Renal cortical epithelial cell (primary cell): ENCODE measurements at places on chromosomes 2 and 18. TPM values are rescaled to one million over a fixed set of nuclear protein-coding genes. Genes with fewer than 3 reads are reported as not detected.

DNA sequence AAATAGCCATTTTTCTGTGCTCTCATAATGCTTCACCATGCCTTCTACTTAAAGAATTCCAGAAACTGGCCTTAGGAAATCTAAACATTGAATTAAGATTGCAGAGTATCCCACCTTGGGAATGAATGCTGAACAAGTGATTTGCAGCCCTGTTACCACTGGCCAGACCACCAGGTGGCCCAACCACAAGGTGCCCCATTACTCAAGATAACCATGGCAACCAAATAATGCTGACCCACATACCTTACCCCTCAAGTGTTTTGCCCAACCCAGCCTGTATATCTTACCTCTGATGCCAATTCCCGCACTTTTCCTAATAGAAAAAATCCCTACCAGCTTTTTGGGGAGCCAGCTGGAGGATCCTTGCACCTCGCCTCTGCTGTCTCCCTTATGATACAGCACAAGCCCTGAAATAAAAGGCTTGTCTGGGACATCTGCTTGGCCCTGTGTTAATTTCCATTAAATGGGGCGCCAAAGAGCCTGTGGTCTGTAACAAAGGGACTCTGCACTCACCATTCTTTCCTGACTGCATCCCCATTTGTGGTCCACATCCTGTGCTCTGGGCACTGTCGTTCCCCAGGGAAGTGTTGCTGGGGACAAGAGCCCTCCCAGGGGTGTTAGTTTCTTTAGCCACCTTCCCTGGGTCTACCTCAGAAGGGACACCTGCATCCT is 17.3 kb upstream of the KCNF1 start:
- DNase-seq = no peak

- no peak for DNase-seq
Measured at GRCh38 chr2:110095994-110096633, 19.5 kb downstream of the MALL start.

DNA sequence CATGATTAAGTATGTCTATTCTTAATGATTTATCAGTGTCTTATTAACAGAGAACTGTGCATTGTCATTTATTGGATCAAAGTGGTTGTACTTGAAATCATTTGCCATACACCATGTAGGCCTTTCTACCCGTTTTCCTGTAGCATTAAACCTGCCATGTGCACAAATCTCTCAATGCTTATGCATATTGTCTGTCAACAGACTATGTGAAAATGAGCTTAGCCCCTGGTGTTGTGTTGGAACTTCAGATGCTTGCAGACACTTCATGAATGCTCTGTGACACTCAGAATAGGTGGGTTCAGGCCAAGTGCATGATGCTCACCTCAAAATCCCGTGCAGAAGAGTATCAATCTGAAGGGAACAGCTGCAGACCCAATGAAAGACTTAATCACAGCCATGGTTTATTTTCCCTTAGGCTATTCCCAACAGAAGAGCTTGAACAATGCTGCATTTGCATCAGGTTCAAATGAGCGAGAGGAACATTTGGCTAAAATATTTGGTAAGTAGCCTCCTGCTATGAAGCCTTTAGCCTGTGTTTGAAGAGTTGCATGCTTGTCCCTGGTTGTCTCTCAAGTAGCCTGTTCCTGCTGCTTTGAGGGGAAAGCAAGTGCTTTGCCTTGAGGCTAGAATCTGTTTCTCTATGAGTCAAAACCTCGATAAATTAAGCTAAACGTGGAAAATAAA is 6.1 kb downstream of the C2orf92 start:
- no peak for DNase-seq

DNA sequence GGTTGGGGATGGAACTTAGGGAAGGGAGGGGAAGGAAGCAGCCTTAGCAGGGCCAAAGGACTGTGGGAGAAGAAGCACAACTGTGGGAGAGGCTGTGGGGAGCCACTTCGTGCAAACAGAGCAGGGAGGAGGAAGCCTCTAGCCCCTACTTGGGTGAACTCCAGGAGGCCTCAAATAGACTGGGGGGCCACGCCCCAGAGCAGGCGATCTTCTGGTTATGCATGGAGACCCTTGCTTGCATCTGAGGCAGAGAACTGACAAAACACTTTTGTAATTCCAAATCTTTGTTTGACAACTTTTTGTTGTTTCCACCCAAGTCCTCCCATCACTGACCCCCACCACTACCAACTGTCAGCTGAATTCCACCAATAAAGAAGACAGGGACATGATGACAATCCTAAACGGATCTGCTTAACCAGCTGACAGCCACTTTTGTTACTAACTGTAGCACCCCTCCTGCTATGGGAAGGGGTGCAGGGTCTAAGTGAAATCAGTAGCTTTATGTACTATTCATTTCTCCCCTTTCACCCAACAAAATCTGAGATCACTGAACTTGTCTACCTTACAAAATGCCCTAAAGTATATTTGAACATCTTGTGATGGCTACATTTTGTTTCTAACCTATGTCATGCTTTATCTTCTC is 80.5 kb upstream of the CPO start:
- DNase-seq = no peak

DNA sequence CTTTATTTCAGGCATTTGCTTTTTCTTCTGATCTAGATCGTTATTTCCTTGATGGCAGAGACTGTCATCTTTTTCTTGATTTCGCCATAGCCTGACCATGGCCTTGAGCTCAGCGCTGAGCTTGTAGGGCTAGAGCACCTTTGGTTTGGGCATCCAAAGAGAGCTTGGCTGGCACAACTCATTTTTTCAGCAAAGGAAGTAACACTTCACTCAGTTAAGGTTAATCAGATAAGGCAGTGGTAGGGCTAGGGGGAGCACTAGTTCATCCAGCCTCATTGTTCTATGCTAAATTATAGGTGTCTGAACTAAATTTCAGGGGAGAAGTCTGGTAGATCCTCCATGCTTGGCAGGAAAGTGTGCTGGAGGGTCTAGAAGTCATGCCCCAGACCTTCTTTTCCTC is 125.0 kb downstream of the SETBP1 start:
- DNase-seq = no peak

DNA sequence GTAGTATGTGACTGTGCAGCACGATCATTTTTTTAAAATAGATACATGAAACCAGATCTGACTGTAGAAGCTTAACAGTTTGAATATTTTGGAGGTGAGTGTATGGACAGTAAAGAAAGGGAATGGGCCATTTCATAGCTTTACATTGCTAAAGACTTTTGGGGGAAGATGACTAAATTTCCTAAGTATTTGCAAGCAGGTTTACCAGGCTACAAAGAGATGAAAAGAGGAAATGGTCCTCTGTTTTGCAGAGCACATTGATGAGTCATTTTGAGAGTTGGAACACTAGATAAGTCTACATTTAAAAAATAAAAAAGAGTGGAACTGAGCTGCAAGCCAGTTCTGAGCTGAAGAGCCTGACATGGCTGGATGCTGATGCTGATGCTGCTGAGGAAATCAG is 115.7 kb upstream of the LRATD1 start:
- DNase-seq = peak; percentile 41

GRCh38 chr2:101089942-101090799 is 61.0 kb downstream of the TBC1D8 start:
- no peak for DNase-seq

DNA sequence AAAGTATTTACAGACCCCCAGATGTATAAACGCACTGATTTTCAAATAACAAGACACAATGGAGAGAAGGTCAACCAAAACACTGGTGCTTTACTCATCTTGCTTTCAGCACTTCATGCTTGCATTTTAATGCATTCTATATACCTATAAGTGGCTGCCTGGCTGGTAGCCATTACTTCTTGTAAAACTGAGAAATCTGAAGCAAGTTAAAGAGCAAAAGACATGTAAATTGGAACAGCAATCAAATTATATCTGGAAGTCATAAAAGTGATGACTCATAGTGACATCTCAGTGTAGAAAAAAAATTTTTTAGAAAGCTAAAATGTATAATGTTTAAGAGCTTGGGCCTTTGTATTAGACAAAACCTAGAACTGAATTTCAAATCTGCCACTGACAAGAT is 106.2 kb downstream of the CCDC141 start:
- DNase-seq = no peak

- peak; percentile 77 for DNase-seq
Measured at GRCh38 chr18:54284981-54285785, 15.9 kb downstream of the POLI start.

DNA sequence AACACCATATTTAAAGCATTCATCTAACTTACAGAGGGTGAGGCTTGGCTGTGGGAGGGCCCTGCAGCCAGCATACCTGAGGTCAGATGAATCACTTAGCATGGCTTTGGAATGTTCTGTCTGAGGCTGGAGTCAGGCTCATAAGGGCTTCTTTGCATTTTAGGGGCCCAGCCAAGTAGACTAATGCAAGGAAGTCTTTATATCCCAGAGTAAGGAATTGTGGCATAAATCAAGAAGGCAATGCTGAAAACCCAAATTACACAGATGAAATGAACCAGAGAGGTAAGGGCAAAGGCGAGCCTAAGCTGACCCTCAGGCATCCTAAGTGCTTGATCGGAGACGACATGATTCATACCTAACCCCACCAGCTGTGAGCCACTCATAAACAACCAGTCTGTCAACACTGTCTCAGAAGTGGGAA is 383.6 kb downstream of the DCC start:
- peak; percentile 74 for DNase-seq

DNA sequence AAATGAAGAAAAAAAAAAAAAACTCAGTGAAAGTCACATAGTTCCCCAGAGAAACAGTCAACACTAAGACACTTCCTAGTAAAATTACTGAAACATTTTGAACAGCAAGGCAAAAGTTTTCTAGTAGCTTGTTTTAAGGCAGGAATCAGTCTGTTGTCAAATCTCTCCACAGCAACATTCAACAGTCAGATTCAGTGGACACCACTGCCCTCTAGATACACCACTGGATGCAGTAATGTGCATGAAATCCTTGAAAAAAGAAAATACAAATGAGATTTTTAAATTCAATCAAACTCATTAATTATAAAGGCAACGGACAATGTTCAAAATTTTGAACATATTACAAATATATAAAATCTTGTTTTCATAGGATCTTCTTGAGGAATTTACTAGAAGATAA is 46.4 kb downstream of the GRB14 start:
- peak; percentile 21 for DNase-seq

- DNase-seq = no peak
Measured at GRCh38 chr2:65175894-65176530, 46.1 kb upstream of the RAB1A start.

GRCh38 chr2:70009762-70010575 is 48.5 kb upstream of the ASPRV1 start:
- DNase-seq = no peak

- DNase-seq = no peak
Measured at GRCh38 chr18:22165603-22166068, 3.8 kb upstream of the GATA6 start.

DNA sequence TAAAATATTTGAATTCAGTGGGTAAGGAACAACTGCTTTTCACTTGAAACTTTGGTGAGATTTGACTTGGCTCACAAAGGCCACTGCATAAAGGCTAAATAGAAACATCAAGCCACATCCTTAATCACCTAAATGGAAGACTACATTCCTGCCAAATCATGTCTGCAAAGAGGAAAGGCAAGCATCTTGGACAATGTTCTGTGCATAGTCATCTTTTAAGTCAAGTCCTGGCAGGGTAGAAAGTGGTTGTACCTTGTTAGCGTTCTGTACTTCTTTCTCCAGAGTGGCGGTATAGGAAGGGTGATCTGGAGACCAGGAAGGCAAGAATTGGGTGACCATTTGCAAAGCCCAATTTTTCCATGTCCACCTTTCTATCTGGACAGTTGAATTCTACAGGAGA is 121.4 kb upstream of the SLC14A2 start:
- DNase-seq = no peak

DNA sequence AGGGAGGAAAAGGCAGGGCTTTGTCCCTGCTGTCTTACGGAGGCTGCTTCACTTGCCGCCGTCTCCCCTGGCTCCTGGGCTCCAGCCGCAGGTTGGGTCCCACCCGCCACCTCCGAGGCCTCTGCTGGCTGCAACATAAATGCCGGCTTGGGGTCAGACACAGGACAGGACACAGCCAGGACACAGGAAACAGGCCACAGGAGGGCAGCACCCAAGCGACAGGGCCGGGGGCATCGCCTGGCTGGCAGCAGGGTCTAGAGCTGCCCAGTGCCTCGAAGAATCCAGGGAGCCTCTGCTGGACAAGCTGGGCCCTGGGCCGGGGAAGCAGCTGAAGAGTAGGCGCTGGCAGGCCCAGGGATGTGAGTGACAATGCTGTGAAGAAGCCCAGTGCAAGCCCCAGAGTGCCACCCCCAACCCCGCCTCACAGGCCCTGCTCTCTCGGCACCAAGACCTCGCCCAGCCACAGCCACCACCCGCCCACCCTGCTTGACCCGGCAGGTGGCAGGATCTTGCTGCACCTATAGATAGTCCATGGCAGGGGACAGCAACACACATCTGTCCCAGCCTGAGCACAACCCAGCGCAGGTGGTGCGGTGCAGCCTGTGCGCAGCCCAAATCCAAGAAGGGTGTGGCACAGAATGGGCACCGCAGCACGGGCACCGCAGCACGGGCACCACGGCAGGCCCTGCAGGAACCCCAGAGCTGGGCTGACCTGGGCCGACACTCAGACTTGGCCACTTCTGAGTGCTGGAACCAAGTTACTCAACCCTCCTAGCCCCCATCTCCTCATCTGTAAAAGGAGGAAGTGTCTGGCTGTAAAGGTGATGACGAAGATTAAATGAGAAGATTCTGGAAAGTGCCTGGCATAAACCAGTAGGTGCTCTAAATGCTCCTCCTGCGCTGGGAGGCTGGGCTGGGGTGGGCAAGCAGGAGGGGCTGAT is 55.6 kb downstream of the BIN1 start:
- DNase-seq = no peak

- DNase-seq = no peak
Measured at GRCh38 chr2:120230515-120231471, 7.6 kb upstream of the TMEM185B start.

DNA sequence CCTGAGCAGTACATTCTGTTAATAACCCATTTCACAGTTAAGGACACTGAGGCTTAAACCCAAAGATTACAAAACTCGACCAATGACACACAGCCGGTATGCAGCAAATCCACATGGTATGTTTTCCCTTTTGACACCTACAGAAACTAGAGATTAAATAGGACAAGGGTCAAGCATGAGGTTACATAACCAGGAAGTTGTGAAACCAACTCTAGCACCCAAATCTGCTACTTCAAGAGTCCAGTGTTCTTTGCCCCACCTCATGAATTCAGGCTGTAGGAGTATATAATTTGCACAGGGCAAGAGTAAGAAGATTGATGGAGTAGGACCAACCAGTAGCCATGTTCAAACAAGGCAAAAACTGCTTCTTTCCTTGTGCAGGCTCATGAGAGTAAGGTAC is 249.8 kb downstream of the BCL11A start:
- DNase-seq = no peak

GRCh38 chr2:145806546-145806945 is 1286.6 kb upstream of the ZEB2 start:
- DNase-seq = no peak

Gene SULT1C2
- 4.7 and 13.1 TPM in 2 replicates for total RNA-seq

Gene RGPD4
- under 0.01 TPM in 1 of 2 replicates, not detected in the other for total RNA-seq

Gene COL4A3
- total RNA-seq = 1.7 and 30.8 TPM in 2 replicates

Gene IL1A
- 0.15 and 6.3 TPM in 2 replicates for total RNA-seq

Gene USP14
- total RNA-seq = 39.8 and 117 TPM in 2 replicates

Gene UPP2
- total RNA-seq = 0.25 TPM in 1 of 2 replicates, not detected in the other

Gene GDF7
- total RNA-seq = 0.69 and 3.2 TPM in 2 replicates

Gene ATL2
- 110 and 186 TPM in 2 replicates for total RNA-seq

Gene COLEC11
- total RNA-seq = not detected in 2 replicates

Gene COBLL1
- 11.6 and 117 TPM in 2 replicates for total RNA-seq

Gene SNORC
- total RNA-seq = 0.69 and 2.1 TPM in 2 replicates
